ENCODE measurements at places on chromosomes 2 and 18. TPM values are rescaled to one million over a fixed set of nuclear protein-coding genes. Genes with fewer than 3 reads are reported as not detected.
A peak's percentile ranks its signal among the peaks of the same experiment; 100 is the strongest.

Gene TBC1D8
- 4.1 TPM for total RNA-seq

DNA sequence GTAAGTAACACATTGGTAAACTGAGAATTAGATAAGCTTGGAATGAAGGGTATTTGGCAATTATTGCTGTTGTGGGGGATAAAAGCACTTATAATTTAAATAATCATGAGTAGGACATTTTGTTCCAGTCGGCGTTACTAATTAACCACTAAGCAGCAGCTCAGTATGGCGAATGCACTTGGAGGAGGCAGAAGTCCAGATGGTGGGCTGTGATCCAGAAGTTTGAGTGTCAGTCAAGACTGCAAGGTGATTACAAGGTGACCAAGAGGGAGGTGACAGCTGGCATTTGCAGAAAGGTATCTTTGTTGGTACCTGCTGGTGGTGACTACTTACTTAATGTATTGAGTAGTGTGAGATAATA lies 643.6 kb upstream of the FAM98A start:
- no peak for DNase-seq

GRCh38 chr18:34767601-34768027 lies 57.5 kb downstream of the DTNA start:
- DNase-seq, result peak; percentile 92

DNA sequence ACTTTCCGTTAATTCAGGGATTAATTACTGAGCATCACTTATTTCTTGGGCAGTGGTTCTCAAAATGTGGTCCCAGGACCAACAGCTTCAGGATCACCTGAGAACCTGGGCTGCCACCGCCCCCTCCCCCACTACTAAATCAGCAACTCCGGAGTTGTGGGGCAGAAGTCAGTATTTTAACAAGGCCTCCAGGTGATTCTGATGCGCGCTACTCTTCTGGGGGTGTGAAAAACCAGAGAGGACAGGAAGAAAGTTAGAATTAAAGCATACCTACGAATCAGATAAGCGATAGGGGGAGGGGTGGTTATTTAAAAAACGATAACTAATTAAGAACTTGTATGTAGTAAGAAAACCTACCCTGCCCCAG lies 319 bp downstream of the ZSCAN30 start:
- no peak for DNase-seq

Data from HT1080 (cell line).